ENCODE measurements at places on chromosomes 3 and 15.
A peak's percentile ranks its signal among the peaks of the same experiment; 100 is the strongest.

- DNase-seq = no peak
Measured at GRCh38 chr3:156720826-156721225, 46.4 kb downstream of the TIPARP start.

GRCh38 chr3:113812854-113813253 lies 25.7 kb upstream of the GRAMD1C start:
- DNase-seq = no peak

DNA sequence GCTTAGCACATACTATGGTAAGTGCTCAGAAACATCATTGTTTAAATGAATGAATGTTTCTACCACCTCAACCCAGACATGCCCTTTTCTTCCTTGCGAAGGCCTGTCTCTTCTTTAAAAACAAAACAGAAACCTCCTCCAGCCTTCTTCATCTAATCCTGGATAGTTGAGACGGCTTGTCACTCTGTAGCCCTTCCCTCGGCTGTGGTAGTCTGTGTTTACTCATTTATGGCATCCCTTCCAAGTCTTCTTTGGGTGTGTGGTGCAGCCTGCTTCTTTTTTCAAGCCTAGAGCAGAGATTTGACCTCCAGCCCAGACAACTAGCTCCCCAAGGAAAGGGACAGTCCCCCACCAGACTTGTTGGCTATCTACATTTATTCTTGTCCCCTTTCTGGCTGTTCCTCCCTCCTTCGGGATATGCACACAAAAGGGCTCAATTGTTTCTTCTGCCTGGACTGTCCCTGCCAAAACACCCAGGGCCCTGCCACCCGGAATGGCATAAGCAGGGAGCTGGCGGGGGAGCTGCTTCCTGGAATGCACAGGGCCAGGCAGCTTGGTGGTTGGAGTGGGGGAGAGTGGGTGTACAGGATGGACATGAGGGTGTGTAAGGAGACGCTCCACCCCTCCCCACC lies 67.8 kb downstream of the ITGA11 start:
- no peak for DNase-seq

- DNase-seq = no peak
Measured at GRCh38 chr15:41988896-41989572, 16.7 kb upstream of the EHD4 start.

DNA sequence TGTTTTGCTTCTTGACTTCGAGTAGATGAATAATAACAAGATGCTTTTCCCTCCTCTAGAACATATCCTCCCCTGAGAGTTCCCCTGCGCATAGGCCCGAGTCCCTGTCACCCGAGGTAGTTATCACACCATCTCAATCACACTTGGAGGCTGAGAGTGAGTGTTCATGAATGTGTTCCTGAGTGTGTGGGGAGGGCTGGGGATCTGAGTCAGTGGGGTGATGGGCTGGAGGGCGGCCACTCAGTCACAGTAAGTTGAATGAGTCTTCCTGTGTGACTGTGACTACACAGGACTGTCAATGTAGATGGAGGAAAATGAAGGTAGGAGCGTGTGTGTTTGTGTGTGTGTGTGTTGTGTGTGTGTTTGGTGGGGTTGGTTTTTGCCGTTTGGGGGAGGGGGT lies 71.0 kb downstream of the SETD5 start:
- no peak for DNase-seq

DNA sequence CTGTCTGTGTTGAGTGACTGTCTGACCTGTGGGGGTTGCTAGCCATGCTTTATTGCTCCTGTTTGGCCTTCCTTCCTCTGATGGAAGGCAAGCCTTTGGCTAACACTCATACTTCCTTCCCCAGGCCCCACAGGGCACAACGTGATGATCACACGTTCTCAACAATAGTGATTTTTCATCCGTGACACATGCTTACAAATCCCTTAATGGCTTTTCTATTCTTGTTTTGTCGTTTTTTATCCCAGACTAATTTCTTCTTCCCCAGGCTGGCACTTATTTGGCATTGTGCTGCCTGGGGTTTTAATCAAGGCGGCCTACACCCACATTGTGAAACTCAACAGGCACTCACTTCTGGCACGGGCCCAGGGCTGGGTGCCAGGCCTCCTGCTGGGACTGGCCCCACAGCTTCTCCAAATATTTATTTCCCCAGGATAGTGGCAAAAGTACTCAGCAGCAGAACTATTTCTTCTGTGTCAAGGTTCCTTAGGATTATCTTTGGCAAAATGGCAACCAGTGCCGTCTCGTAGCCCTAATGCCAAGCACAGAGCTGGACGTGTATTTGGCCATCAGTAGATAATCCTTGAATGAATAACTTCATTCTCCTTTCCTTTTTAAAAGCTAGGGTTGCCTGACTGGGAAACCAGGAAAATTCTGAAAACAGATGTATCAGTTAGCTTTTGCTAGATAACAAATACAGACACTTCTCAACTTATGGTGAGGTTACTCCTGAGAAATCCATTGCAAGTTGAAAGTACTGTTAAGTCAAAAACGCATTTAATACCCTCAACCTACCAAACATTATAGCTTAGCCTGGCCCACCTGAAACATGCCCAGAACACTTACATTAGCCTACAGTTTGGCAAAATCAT lies 30.6 kb downstream of the CMTM7 start:
- peak; percentile 17 for DNase-seq

DNA sequence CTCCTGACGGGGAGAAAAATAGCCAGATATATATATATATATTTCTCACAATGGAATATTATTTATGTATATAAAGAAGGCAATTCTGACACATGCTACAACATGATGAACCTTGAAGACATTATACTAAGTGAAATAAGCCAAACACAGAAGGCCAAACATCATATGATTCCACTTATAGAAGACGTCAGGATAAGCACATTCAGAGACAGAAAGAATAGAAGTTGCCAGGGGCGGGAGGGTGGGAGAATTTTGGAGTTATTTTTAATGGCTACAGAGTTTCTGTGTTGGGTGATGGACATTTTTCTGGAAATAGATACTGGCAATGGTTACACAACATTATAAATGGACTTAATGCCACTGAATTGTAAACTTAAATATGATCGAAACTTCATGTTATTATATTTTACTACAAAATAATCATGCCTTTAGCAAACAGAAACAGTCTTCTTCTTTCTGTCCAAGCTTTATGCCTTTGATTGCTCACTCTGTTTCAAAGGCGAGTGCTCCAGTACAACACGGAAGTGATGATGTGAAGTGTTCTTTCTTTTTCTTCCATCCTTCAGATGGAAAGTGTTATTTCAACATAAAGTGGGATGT lies 514.0 kb downstream of the OCA2 start:
- DNase-seq = no peak

GRCh38 chr3:8617921-8618320 lies 26.7 kb downstream of the SSUH2 start:
- no peak for DNase-seq

DNA sequence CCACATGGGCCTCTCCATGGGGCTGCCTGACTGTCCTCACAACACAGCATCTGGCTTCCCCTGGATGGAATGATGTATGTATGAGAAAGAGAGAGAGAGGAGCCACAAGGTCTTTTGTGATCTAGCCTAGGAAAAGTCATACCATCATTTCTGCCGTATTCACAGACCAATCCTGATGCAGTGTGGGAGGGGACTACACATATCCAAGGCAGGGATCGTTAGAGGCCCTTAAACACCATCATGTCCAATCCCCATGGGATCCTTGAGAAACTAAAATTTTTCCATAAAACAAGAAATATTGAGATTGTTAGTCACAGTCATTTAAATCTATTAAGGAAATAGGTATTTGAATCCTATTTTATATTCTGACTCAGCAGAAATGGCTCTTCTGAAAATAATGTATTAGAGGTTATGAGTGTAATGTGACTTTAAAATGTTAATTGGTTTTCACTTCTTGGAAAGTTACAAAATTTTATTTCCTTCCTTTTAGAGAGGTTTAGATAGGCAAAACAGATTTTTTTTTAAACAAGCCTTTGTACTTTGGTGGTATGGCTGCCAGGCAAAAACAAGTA lies 65.1 kb upstream of the TSC22D2 start:
- no peak for DNase-seq

- DNase-seq = no peak
Measured at GRCh38 chr3:167866331-167866730, 130.8 kb downstream of the SERPINI1 start.

DNA sequence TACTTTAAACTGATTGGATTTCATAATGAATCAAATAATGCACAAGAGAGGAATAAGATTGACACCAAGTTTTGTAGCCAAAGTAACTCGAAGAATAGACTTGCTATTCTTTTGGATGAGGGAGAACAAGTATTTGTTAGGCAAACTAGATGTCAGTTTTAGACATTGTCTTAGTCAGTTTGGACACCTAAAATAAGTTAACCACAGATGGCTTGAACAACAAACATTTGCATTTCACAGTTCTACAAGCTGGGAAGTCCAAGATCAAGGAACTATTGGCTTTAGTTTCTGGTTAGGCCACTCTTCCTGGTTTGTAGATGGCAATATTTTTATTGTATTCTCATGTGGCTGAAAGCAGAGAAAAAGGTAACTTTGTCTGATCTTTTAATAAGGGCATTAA lies 61.3 kb upstream of the OSTN start:
- no peak for DNase-seq

- no peak for DNase-seq
Measured at GRCh38 chr3:171183042-171183441, 156.5 kb upstream of the SLC2A2 start.

DNA sequence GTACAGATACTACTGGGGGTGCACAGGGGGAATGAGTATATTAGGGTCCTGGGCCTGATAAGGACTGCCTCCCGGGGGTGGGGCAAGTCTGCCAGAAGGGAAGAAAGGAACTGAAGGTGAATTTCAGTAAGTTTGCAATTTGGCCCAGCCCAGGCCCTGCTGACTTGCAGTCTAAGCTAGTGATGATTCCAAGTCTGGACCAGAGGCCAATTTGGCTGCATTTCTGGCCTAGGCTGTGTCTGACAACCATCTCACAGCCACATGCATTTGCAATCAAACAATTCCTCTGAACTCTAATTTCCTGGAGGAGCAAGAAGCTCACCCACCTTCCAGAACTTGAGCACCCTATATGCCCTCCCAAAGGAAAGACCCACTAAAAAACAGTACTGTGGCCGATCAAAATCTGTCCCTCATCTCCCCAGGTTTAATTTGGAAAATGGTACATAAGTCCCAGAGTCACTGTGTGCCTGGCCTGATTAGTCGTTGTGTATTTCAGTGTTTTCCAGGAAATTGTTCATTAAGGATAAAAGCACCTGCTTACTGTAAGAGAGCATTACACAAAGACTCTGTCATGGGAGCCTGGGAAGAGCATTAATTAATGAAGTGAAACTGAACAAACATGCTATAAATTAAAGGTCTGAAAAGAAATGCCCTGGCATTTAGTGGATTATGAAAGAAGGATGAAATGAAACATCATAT lies 114.5 kb downstream of the MEGF11 start:
- no peak for DNase-seq

- DNase-seq = no peak
Measured at GRCh38 chr3:187150599-187150998, 11.3 kb upstream of the RPL39L start.

- no peak for DNase-seq
Measured at GRCh38 chr3:65576966-65577365, 461.8 kb downstream of the MAGI1 start.

All from NCI-H510A treated with DMSO at 0.1 percent for 48 hours (cell line).